ENCODE measurements at places on chromosomes 4 and X. TPM values are rescaled to one million over a fixed set of nuclear protein-coding genes. Genes with fewer than 3 reads are reported as not detected.

DNA sequence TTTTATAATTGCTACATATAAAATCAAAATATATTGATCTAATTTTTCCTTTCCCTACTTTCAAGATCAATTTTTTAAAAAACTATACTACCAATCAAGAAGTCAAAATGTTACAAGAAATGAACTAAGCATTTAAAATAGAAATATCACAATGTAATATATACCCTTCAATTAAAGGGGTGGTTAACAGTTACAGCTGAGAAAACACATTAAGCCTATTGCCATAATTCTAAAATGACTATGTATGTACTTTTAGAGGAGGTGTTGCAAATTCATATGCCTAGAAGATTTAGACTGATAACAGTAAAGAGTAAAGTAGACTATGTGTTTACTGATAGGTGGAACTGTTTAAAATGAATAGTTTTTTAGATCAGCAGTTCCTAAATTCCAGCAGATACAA is 3.7 kb downstream of the NUP54 start:
- no peak for DNase-seq

DNA sequence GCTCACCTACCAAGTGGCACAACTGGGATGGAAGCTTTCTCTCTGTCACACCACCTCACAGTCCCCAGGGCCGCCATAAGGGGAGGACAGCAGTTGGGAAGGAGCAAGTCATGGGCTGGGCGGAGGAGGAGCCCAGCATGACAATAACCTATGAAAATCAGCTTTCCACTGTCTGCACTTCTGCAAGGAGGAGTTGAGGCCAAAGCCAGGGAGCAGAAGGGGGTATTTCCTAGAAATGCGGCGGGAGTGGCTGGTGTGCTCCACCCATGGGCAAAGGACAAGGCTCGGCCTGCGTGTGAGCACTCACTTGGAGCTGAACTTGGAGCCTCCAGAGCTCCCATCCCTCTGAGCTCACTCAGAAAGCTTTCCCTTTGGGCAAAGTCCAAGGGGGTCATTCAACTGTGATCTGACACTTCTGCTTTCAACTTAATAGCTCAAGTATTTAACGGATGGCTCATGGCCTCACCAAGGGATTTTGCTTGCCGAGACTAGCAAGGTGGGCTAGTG is 18.5 kb downstream of the APLN start:
- no peak for DNase-seq

DNA sequence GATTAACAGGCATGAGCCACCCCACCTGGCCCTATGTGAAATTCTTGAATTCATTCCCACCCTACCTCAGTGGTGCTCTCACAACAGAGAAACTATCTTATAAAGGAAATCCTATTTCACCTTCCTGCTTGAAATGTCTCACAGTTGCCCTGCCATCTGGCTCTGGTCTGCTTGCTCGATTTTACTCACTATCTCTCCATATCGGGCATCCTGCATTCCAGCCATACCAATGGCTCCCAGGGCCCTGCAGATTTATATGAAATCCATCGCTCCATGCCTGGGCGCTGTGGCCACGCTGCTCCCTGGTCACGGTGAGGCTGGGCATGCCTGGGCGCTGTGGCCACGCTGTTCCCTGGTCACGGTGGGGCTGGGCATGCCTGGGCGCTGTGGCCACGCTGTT is 15.8 kb downstream of the SORBS2 start:
- no peak for DNase-seq

- DNase-seq, result no peak
Observed at GRCh38 chr4:100633269-100633668, 115.4 kb upstream of the EMCN start.

DNA sequence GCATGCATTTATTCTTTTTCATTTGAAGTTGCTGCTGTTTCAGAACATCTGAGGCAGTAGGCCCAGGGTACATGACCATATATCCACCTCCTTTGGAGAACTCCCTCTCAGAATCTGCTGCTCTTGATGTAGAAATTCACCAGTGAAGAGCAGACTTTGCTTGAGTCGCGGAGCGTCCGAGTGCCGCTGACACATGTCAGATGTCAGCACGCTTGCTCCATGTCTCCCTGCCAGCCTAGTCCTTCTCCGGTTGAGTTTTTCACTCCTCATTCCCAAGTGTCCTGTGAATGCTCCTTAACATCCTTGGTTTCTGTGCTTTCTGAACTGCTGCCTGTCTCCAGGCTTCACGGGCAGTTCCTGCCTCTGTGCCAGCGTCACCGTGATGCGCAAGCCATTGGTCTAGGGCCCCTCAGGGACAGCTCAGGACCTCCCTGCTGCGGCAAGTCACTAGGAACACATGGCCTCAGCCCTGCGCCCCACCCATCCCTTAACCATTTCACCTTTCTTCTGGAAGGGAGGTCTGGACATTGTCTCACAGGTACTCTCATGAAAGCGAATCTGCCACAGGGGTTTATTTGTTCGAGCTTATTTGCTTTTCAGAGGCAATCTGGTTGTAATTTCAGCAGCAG is 93.1 kb upstream of the RBPJ start:
- no peak for DNase-seq

DNA sequence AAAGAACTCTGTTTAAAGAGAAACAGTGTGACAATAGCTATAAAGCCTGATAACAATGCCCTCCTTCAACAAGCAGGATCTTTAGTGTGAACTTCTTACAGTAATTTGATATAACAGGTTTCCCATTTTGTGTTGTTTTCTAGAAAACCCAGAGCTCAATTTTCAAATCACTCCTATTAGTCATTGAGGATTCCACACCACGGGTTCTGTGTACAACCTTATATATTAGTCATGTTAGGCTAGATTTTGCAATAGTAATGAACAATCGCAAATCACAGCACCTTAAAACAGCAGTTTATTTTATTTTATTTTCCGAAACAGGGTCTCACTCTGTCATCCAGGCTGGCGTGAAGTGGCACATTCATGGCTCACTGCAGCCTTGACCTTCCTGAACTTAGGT is 1020.9 kb upstream of the INTU start:
- DNase-seq, result no peak

DNA sequence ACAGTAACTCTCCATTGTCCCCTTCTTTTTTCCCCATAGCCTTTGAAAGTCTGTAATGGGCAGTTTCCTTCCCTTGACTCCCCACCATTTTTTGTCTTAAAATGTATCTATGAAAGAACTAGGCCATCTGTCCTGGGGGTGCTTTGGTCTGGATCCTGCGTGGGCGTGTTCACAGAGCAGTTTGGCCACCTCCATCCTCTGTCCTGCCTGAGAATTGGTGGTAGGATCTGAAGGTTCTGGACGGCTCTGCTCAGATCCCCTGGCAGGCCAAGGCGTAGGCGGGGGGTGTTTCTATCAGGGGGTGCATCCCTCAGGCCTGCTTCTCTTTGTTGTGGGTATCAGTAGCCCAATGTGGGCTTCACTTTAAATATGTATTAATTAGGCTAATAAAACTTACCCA is 107.1 kb downstream of the FAM193A start:
- no peak for DNase-seq

DNA sequence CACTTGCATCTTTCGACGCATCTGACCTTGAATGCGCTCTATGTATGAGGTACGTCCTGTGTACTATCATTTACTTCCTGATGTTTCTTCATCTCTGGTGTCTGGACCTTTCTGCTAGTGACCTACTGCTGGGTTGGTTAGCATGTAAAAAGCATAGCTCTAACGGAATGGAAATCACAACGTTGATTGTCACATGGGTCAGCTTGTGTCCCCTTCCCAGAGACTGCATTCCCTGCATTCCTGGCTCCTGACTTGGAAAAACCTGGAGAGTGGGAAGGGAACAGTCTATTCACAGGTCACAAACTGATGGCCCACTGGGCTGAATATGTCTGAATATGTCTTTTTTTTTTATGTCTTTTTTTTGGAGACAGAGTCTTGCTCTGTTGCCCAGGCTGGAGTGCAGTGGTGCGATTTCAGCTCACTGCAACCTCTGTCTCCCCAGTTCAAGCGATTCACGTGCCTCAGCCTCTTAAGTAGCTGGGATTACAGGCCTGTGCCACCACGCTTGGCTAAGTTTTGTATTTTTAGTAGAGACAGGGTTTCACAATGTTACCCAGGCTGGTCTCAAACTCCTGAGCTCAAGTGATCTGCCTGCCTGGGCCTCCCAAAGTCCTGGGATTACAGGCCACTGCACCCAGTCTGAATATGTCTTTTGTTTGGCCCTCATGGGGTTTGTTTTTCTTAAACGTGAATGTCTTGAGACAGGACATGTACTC is 16.3 kb downstream of the LONRF3 start:
- DNase-seq, result no peak

GRCh38 chr4:3388471-3389232 is 53.1 kb upstream of the HGFAC start:
- DNase-seq, result peak; percentile 34

- DNase-seq, result no peak
Observed at GRCh38 chr4:168408620-168409019, 71.7 kb downstream of the DDX60L start.

DNA sequence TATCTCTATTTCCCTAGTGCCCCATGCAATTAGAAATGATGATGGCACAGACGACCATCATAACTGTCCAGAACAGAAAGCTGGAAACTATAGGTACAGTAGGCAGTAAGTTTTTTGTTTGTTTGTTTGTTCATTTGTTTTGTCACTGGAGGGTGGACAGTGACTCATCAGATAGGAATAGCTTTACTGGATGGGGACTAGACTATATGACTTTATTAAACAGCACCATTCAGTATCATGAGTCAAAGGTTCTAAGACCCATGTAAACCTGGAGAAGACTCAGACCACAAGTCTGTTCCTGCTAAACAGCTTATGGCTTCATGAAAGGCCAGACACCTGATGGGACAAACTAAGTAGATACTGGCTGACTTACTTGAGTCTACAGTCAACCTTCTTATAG is 38.4 kb downstream of the PLAC1 start:
- no peak for DNase-seq

GRCh38 chr4:25069014-25069413 is 38.3 kb upstream of the LGI2 start:
- DNase-seq, result no peak

DNA sequence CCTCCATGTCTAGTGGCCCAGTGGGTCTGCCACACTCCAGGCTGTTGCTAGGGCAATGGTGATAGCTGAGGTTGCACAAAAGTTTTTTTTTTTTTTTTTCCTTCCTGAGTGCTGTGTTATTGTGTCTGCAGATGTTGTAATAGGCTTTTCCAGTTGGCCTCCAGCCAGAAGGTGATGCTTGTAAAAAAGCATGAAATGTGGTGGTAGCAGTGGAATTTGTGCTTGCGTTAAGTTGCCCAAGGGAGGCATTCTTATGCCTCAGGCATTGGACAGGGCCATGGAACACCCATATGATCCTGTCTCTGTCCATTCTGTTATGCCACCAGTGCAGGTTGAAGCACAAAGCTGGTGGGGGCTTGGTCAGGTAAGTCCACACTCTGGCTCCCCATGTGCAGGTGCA is 660.5 kb upstream of the SPANXN1 start:
- DNase-seq, result no peak

DNA sequence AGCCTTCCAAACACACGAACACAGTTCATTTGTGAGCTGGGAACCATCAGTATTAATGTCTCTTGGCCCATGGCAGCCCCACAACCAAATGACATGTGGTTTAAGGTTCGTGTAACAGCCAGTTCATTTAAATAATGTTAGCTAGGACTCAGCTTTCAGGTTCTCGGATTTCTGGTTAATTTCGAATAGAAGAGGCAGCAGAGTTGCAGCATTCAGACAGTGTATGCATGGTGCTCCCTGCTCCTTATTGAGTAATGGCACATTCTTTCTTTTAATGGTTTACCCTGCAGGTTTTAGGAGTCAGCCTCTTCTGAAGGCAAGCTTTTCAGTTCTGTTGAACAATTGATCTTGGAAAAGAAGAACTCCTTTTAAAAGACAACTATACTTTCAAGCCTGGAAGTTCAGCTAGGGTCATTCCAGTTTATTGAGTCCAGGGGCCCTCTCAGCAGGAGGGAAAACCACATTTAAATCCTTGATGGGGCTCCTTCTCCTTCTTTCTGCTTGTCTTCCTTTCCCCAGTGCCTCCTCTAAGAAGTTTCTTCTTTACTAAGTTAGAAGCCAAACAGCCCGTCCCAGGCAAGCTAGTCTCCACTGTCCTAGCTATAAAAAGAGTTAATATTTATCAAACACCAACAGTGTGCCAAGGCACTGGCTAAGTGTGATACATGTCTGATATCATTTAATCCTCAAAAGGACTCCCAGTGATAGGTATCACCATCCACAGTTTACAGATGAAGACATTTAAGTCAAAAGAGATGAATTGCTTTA is 5.0 kb upstream of the RNF175 start:
- no peak for DNase-seq

DNA sequence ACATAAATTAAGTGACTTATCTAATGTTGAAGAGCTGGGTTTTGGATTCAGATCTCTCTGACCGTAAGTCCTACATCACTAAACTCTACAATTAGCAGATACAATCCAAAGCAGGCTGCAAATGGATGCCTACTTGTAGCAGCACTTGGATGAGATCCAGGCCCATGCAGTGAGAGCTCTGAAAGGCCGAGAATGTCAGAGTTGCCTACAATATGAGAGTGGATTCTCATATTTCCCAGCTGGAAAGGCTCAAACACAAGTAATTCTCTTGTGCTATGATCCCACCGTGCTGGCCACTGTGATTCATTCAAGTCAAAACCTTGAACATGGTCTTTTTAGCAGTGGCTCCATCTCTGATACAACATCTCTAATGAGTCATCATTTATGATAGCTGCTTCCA is 125.4 kb upstream of the CHRDL1 start:
- DNase-seq, result no peak

DNA sequence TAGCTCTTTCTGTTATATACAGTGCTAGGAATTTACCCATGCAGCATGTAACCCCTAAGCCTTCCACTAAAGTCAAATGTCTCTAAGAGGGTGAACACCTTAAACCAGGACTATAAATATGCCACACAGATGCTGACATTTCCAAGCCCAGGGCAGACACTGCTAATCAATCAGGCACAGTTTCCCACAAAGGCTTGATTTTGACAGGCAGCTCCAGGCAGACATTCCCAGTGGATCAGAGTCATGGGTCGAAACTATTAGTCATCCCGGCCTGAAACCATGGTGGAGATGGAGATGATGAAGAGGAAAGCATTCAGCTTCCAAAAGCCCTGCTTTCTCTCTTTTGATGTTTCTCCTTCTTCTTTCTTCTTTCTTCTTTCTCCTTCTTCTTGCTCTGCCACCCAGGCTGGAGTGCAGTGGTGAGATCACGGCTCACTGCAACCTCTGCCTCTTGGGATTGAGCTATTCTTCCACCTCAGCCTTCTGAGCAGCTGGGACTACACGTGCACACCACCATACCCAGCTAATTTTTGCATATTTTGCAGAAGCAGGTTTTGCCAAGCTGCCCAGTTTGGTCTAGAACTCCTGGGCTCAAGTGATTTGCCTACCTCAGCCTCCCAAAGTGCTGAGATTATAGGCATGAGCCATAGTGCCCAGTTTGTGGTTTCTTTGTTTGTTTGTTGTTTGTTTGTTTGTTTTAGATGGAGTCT is 21.0 kb upstream of the SORCS2 start:
- DNase-seq, result no peak

Gene POU4F2
- 0.14 TPM for total RNA-seq

Gene CDKL5
- total RNA-seq, result 3.7 TPM

Gene NAP1L3
- 34.6 TPM for total RNA-seq

Gene PAGE1
- total RNA-seq, result not detected

Gene GPC3
- 29.4 TPM for total RNA-seq
